ENCODE measurements at places on chromosomes 12 and 14. TPM values are rescaled to one million over a fixed set of nuclear protein-coding genes. Genes with fewer than 3 reads are reported as not detected.

DNA sequence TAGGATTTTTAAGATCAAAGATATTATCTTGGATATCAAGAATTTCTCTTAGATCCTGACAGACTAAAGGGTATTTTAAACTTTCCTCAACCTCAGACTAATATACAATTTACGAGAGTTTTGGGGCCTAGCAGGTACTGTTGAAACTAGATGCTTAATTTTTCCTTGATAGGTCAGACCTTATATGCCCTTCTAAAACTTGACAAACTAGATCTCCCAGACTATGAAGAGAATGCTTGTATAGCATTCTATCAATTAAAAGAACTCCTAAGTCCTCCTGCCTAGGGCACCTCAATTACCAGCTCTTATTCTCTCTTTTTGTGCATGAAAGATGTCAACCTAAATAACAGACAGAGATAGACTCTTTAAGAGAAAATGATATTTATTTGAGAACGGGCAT lies 60.4 kb upstream of the TRIM9 start:
- no peak for DNase-seq

GRCh38 chr12:128388461-128389000 lies 121.6 kb downstream of the TMEM132C start:
- DNase-seq: no peak

DNA sequence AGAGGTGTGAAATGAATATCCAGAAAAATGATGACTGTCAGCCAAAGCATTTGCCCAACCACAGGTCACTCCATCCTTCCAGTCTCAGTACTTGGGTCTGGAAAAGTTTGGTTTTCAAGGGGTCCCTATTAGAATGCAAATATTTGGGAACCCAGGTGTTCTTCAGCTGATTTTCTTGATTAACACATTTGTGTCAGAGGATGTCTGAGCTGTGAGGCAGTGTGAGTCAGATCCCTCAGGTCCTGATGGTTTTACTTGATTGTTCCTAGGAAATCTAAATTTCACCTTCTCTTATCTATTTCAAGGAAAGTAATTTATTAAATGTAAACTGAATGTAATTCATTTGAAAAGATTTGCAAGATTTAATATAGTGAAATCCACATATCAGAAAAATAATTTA lies 71.5 kb downstream of the SSPN start:
- no peak for DNase-seq

DNA sequence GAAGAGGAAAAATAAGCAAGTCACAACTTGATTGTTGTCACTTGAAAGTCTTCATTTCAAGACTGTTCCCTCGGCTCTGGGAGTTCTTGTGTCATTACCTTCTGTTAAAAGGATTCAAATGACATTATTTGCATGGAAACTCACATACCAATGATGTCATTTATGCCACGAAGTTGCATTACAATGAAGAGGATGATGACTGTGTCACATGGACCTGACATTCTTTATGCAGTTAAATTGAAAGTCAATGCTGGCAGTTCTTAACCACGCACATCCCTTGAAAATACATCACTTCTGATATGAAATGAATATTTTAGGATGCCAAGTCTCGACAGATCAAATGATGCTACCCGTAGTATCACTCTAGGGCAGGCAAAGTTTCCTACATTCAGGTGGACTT lies 1069.5 kb downstream of the VRK1 start:
- no peak for DNase-seq

- no peak for DNase-seq
Observed at GRCh38 chr12:43750814-43751213, 7.8 kb downstream of the PUS7L start.

GRCh38 chr12:119201789-119202543 lies 23.2 kb downstream of the HSPB8 start:
- no peak for DNase-seq

DNA sequence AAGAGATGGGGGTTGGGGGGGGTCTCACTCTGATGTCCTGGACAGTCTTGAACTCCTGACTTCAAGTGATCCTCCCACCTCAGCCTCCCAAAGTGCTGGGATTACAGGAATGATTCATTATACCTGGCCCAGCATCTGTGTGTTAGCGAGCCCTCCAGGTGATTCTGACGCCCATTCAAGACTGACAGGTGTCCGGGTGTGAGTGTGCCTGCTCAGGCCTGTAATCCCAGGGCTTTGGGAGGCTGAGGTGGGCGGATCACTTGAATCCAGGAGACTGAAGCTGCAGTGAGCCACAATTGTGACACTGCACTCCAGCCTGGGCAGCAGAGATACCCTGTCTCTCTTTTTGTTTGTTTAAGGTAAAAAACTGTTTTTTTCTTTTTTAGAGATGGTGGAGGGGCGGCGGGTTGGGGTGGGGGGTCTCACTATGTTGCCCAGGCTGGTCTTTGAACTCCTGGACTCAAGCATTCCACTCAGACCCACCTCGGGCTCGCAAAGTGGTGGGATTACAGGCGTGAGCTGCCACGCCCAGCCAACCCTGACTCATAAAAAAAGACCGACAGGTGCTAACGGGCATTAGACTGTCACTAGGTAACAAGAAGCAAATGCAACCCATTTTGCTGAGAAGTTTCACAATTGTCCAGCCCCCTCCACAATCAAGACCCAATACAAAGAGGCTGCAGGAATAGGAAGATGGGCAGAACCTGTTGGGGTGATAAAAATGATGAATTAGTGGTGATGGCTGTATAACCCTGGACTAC lies 4.7 kb downstream of the VSIG10 start:
- DNase-seq: no peak

ASCL1 gene
- total RNA-seq: not detected

CBLN3 gene
- total RNA-seq: 1.1 TPM

BBS10 gene
- 3.5 TPM for total RNA-seq
